Stimulated activated CD4-positive, alpha-beta T cell treated with anti-CD3 and anti-CD28 coated beads, Interleukin-1b, Interleukin-23, amount 100 ng/mL, for 1 hour (primary cell): ENCODE measurements at places on chromosomes 2 and 18.

DNA sequence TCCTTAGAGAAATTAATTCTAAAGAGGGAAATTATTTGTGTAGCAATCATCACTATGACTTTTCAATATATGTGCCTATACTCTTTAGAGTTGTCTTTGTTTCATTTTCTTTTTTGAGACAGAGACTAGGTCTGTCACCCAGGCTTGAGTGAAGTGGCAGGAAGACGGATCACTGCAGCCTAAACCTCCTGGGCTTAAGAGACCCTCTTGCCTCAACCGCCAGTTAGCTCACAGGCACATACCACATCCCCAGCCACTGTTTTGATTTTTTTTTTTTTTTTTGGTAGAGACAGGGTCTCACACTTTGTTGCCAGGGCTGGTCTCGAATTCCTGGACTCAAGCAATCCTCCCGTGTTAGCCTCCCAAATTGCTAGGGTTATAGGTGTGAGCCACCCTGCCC is 12.4 kb downstream of the YWHAQ start:
- no peak for DNase-seq

DNA sequence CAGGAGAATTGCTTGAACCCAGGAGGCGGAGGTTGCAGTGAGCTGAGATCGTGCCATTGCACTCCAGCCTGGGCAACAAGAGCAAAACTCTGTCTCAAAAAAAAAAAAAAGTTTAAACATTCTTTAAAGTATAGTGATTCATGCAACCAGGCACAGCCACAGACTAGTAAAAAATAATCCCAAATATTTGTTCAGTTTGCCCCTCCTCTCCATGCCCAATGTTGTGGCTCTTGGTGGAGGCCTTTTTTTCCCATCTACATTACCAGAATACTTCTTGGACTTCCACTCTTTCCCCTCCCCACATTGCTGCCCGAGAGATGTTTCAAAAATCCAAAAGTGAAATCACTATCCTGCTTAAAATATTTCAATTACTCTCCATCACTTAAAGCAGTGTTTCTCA is 5.1 kb upstream of the MALT1 start:
- DNase-seq, result no peak

DNA sequence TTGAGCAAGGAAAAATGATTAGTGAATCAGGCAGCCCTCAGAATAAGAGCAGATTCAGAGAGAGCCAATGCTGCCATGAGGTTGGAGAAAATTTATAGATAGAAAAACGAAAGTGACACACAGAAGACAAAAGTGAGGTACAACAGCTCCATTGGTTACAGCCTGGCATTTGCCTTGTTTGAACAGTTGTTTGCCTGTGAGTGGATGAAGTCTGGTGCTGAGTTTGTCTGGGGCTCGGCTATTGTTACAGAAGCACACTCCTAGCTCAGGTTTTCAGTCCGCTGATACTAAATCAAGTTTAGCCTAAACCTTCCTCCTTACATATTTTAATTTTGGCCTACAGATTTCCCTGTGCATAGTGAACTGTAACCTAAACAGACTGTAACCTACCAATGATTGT is 387.8 kb upstream of the RAB12 start:
- DNase-seq, result no peak

GRCh38 chr2:15391751-15392150 is 169.4 kb downstream of the NBAS start:
- DNase-seq, result no peak

- DNase-seq, result no peak
Observed at GRCh38 chr2:235996419-235996818, 171.8 kb downstream of the GBX2 start.
